ENCODE measurements at places on chromosomes 5 and 9. TPM values are rescaled to one million over a fixed set of nuclear protein-coding genes. Genes with fewer than 3 reads are reported as not detected.

INSL6 gene
- total RNA-seq, result not detected

PPP1R26 gene
- 13.4 TPM for total RNA-seq

MYMK gene
- total RNA-seq, result not detected

SOHLH1 gene
- total RNA-seq, result not detected

SV2C gene
- total RNA-seq, result not detected

TMEM8B gene
- total RNA-seq, result 3.7 TPM

All from GM23248 (cell line).